ENCODE measurements at places on chromosomes 13 and 19. TPM values are rescaled to one million over a fixed set of nuclear protein-coding genes. Genes with fewer than 3 reads are reported as not detected.

The CACNG7 gene
- polyA plus RNA-seq = not detected

The THSD8 gene
- 10.8 TPM for polyA plus RNA-seq

The ZIC2 gene
- polyA plus RNA-seq = not detected

DNA sequence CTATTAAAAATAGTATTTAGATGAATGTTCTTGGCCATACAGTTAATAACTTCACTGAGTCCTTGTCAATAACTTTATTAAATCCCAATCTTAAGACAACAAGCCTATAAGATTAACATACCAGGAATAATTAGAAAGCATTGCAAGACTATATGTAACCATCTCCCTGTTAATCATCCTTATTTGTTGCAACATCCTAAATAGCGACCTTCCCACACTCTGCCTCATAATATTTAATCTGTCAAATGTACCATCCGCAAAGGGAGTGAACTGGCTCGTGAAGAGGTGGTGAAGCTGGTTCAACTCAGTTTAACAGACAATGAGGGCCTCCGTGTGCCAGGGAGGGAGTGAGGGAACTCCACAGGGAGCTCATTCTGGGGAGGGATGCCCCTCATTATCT lies 33.9 kb downstream of the KL start:
- DNase-seq = peak; percentile 58

DNA sequence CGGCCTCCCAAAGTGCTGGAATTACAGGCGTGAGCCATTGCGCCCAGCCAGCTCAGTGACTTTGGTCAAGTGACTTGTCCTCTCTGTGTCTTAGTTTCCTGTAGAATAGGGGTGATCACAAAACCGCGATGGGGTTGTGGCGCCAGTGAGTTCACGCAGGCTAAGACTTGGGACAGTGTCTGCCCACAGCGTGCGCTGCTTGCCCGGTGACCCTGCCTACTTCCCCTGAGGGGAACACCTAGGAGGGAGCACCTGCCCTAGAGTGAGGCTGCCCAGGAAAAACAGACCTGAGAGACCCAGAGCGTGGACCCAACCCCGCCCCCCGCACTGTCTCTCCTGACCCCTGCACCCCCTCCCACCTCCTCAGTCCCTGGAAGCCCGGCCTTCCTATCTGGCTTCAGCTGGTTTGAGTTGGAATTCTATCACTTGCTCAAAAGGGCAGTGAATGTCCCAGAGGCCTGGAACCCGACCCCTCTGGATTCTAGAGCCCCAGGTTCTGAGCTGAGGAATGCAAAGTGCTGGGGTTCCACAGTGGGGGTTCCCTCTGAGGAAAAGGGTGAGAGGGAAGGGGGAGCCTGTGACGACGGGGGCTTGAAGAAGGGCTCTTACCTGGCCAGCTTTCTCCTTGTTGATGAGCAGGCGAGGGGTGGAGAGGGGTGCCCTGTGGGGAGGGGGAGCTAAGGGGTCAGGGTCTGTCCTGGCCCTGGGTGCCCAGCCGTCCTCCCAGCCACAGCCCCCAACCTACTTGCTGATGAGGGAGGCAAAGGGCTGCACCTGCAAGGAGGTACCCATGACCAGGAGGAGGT lies 2.2 kb upstream of the RINL start:
- DNase-seq = no peak

- no peak for DNase-seq
Measured at GRCh38 chr13:73622381-73622780, 511.8 kb downstream of the KLF12 start.

GRCh38 chr19:48714759-48715675 lies 4.5 kb downstream of the MAMSTR start:
- no peak for DNase-seq

Data from GM23248 (cell line).